ENCODE measurements at places on chromosomes 12 and 14.

DNA sequence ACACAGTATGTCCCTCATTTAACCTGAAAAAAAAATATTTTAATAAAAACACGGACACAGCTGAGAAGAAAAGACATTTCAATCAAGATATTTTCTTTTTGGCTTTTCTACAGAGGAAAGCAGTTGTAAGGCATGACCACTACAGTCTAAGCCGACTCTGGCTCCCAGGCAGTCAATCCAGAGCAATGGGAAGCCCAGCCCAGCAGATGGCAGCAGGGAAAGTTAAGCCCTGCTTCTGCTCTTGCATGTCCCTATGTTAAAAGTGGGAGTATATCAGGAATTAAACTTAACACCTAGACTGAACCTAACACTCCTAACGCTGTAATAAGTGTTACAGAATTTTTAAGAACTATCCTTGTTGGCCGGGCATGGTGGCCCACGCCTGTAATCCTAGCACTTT lies 19.5 kb upstream of the HAL start:
- no peak for DNase-seq

DNA sequence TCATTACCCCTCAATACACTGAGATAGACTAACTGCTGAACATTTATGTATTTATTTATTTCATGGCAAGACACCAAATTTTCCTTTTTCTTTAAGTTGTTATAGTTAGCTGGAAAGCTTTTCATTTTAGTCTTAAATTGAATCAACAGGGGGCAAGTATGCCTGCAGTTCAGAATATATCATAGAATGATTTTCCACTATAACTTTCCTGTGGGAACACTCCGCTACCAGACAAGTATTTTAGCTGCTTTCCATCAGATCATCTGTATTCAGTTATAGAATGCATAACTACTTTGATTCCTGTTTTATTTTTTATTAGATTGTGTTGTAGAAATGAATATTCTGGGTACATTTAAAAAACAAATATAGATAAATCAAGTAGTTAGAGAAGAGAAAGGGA lies 102.0 kb downstream of the SLC6A15 start:
- no peak for DNase-seq

DNA sequence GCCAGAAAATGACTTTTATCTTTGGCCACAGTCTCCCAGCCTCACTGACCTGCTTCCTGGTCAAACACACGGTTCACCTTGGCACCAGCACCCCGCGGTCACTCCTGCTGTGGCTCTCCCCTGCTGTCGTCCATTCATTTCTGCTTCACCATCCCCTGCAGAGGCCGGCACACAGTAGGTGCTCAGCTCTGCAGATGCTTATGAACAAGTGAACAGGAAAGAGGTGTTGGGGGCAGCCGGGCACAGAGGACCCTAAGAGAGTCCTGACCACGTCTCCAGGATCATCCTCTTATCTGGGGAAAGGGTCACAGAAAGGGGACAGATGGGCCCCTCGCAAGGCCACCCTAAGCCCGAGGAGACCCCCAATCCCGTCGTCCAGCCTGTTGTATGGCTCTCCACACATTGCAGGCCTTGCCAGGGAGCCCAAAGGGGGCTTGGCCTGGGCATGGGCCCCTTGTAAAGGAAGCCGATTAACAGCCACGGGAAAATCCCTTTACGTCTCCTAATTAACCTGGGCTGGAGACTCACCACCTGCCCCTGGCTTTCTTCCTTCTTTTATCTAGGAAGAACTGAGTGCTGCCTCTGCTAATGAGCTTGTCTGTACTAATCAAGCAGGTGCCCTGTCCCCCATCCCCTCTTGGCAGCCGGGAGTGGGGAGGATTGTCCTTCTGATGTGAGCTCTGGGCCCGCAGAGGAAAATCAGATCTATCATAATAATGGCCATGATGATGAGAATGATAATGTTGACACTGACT lies 119.2 kb downstream of the AACS start:
- no peak for DNase-seq

DNA sequence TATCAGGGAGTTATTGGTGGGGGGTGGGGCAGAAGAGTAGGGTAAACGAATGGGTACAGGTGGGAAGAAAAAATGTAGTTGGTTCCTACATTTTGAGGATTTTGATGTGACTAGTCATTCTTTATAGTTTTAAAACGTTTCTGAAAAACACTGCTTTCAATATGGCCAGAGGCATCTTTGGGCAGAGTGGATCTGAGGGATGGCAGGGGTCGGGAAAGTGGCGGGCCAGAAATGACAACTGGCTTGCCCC lies 527 bp upstream of the ATP23 start:
- DNase-seq = no peak

GRCh38 chr14:72434856-72435255 lies 459.0 kb downstream of the DPF3 start:
- no peak for DNase-seq

DNA sequence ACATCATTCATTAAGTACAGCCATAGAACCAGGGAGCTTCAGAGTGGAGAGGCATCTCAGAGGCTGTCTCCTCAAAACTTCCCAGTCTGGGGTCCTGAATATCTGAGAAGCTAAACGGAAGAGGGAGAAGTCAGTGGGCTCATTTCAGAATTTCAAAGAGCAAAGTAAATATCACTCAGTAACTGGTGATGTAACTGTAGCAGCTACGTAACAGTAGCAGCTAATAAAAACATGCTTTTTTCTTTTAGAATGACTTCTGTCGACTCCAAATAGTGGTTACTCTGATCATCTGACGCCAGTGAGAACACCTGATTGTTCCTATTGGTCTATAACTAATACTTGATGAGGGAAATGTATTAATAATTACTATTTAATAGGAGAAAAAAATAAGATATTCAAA lies 383.3 kb downstream of the DPF3 start:
- DNase-seq = no peak

DNA sequence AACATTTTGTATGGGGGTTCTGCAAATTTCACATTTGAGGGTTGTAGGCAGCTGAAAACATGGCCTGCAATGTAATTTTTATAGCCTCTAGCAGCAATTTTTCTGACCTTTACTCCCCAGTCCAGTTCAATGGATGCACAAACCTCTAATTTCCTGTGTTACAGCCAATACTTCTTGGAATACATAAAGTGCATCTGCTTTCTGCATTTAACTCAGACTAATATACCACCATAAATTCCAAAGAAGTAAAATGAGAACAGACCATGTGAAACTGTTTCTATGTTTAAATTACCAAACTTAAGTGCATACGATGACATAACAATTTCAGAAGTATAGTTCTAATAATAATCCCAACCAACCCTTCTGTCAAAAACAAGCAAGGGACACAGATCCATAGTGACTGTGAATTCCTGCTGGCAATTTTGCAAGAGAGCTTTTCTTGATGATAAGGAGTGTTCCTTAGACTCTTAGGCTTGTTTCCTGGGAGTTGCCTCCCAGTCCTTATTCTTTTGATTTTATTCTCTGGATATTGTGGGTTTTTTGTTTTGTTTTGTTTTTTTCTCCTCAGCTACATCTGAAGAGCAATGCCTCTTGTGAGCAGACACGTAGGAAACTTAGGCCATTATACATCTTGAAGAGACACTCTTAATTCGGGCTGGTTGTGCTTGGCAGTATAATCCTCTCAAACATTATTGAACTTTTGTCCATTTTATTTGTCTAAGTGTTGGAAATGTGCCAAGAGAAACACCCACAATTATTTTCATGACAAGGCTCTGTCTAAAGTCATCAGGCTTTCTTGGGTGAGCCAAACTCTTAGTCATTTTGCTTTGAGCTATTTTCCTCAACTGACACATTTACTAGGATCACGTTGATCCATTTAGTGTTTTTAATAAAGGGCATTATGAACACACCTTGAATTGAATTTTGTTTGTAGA lies 51.3 kb upstream of the RERGL start:
- DNase-seq = no peak

GRCh38 chr14:49961270-49962222 lies 68.7 kb downstream of the ARF6 start:
- DNase-seq = no peak

GRCh38 chr14:61280526-61281185 lies 482 bp downstream of the TMEM30B start:
- peak; percentile 18 for DNase-seq

DNA sequence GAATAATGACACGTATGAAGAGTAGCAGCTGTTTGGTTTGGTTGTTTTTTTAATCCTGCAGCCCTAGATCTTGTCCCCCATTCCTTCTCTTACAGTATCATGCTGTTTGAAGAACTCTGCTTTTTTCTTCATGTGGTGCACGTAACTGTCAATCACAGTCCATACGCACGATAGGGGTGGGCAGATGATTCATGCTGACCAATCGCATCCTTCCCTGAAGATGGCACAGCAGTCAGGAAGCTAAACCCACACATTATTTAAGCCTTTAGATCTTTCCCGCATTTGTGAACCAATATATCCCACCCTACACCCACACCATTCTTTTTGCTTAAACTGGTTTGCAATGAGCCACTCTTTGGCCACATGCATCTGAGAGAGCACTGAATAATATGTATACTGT lies 158.9 kb upstream of the PLEKHA5 start:
- no peak for DNase-seq

DNA sequence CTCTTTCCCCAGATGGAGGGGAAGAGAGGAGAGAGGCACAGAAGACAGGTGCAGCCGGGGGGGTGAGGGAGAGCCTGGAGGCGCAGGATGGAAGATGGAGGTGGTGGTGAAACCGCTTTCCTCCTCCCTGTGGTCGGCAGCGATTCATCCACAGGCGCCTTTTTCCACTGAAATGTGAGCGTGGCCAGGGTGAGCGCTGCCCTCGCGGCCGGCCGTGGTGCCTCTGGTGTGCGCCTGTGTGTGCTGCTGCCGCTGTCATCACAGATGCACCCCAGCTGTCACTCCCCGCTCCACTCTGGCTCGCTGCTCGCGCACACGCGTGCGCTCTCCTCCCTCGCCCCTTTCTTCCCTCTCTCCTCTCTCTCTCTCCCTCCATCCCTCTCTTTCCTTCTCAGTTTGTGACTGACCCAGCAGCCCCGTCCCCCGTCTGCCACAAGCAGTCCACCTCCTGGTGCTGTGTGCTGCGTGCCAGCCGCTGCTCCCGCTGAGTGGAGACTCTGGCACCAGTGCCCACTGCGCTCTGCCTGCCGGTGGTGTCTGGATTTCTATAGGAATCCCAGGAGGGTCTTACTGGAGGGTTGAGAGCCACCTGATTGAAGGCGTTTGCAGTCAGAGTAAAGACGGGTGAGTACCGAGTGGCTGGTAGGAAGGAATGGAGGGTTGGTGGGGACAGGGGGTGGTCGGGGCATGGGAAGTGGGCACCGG lies at the start of gene LRTM2:
TSS of gene LRTM2 (plus strand) at position 375 of the 705 bp plus-strand sequence. CDS start 7,584 bp downstream, outside the sequence.
- no peak for DNase-seq

DNA sequence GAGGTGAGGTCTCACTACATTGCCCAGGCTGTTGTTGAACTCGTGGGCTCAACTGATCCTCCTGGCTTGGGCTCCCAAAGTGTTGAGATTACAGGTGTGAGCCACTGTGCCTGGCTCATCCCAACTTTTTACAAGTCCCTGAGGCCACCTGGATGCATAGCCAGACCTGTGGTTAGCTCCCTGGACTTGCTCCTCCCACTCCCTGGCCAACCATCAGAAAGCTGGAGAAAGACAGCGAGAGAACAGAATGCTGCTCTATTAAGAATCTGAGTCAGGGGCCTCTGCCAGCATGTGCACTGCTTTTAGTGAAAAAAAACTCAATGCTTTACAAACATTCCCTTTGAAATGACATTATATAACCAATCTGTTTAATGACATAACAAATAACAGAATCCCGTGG lies 78.2 kb downstream of the RBM19 start:
- DNase-seq = no peak

DNA sequence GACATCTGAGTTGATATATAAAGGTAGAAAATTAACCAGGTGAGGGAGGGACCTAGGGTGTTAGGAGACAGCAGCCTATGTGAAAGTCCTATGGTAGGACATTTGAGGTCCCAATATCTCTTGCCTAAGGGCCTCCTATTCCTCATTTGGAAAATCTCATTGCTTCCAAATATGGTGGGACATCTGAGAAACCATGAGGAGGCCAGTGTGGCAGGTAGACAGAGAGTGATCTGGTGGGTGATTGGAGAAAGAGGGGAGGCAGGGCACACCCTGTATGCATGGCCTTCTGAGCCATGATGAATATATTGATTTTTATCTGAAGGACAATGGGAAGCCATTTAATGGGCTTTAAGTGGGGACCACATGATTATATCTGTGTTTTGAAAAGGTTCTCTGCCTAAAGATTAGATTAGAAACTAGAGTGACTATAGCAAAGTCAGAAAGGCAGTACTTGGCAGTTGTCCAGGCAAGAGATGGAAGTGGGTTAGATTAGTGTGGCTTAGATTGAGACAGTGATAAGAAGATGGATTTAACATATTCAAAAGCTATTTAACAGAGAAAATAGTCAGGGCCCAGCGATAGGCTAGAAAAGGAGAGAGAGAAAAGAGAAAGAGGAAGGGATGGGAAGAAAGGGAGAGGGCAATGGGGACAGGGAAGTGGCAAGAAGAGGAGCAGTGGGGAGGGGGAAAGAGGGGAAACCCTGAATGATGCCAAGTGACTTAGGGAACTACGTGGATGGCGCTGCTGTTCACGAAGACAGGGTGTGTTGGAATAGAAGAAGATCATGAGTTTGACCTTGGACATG lies 237.2 kb upstream of the SRRM4 start:
- no peak for DNase-seq

GRCh38 chr14:53946404-53947093 lies 10.1 kb downstream of the BMP4 start:
- DNase-seq = no peak

DNA sequence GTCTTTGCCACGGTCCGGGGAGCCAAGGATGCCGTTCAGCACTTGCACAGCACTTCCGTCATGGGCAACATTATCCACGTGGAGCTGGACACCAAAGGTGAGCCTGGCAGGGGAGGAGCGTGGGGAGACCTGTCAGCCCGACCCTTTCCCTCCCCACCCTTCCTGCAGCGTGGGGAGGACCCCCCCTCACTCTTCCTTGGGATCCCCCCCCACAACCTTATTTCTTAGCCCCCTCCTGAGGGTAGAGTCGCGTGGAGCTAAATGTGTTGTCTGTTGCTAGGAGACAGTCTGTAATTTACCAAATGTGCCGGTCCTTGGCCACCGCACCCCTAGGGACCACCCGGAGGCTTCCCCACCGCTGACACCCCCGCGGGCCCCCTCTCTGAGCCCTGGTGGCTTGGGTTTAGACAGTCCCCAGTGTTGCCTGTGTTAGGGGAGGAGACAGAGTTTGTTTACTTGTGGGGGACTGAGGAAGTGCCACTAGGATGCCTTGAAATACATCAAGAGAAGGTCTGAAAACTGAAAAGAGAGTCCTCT lies 2.3 kb downstream of the SETD1B start:
- no peak for DNase-seq

DNA sequence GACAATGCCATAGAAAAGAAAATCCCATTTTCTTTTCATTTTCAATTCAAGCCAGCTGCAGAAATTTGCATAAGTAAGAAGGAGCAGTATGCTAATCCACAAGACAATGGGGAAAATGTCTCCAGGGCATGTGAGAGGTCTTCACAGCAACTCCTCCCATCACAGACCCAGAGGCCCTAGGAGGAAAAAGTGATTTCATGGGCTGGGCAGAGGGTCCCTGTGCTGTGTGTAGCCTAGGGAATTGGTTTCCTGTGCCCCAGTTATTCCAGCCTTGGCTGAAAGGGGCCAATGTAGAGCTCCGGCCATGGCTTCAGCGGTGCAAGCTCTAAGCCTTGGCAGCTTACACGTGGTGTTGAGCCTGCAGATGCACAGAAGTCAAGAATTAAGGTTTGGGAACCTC lies 211.4 kb downstream of the CCDC59 start:
- no peak for DNase-seq

All from DMS 273 treated with DMSO at 0.1 percent for 48 hours (cell line).